ENCODE measurements at places on chromosomes 13 and 19.
A peak's percentile ranks its signal among the peaks of the same experiment; 100 is the strongest.

DNA sequence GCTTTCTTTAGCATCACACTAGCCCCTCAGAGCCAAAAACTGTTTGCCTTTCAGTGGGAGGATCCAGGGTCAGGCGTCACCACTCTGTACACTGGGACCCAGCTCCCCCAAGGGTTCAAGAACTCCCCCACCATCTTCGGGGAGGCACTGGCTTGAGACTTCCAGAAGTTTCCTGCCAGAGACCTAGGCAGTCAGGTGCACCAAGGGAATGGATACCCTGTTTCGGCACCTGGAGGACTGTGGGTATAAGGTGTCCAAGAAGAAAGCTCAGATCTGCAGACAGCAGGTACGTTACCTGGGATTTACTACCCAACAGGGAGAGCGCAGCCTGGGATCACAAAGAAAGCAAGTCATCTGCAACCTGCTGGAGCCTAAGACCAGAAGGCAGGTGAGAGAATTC is 603.0 kb downstream of the UQCRFS1 start:
- no peak for DNase-seq

DNA sequence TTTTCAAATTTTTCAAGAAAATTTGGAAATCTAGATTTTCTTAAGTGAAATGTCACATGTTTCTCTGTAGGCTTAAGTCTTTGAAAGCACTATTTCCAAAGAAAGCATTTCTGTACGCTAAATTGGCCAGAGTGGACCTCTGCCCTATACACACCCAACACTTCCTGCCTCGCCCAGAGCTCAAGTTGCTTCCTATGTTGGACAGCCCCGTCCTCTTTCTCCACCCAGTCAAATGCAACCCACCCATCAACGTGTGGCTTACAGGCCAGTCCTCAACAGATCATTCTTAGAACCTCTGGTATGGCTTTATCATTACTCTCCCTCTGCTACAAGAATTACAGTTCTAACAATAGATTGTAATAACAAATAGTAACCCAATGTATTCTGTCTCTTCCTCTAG is 24.2 kb downstream of the KLF12 start:
- no peak for DNase-seq

GRCh38 chr19:7868671-7869452 is 5.3 kb downstream of the PRR36 start:
- DNase-seq, result peak; percentile 80

DNA sequence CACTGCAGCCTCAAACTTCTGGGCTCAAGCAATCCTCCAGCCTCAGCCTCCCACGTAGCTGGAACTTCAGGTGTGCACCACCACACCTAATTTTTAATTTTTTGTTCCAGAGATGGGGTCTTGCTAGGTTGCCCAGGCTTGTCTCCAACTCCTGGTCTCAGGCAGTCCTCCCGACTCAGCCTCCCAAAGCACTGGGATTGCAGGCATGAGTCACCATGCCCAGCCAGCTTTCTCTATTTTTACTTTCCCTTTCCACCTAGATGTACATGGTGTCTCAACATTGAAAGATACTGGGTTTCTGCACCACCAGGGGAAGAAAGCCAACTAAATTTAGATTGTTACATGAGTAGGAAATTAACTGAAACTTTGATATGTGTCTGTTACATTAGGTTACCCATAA is 13.8 kb upstream of the ZNF846 start:
- DNase-seq, result no peak

- DNase-seq, result no peak
These were observed 37.2 kb downstream of the COL4A2 start for GRCh38 chr13:110344320-110344719.

GRCh38 chr13:49633710-49634109 is 5.4 kb downstream of the ARL11 start:
- no peak for DNase-seq

DNA sequence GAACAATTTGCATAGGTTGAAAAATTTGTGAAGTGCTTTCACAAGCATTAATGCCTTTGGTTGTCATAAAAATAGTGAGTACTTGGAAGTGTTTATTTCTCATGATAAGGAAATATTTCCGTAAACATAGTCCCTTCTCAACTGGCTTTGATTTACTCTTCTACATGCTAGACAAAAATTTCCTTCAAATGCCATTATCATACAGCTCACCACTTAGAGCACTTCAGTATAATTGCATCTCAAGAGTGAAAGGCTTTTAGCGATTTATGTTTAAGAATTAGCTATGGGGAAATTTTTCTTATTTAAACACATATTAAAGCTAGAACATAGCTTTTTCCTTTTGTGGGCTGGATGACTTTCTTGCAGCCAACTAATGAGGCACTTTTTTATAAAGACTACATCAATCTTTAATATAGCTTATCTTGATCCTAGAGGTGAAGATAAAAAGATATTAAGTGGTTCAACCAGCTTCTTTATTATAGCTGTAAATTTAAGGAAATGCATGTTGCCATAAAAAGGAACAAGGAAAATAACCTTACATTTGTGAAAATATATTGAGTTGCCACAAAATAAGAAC is 656.8 kb downstream of the SLITRK6 start:
- no peak for DNase-seq

DNA sequence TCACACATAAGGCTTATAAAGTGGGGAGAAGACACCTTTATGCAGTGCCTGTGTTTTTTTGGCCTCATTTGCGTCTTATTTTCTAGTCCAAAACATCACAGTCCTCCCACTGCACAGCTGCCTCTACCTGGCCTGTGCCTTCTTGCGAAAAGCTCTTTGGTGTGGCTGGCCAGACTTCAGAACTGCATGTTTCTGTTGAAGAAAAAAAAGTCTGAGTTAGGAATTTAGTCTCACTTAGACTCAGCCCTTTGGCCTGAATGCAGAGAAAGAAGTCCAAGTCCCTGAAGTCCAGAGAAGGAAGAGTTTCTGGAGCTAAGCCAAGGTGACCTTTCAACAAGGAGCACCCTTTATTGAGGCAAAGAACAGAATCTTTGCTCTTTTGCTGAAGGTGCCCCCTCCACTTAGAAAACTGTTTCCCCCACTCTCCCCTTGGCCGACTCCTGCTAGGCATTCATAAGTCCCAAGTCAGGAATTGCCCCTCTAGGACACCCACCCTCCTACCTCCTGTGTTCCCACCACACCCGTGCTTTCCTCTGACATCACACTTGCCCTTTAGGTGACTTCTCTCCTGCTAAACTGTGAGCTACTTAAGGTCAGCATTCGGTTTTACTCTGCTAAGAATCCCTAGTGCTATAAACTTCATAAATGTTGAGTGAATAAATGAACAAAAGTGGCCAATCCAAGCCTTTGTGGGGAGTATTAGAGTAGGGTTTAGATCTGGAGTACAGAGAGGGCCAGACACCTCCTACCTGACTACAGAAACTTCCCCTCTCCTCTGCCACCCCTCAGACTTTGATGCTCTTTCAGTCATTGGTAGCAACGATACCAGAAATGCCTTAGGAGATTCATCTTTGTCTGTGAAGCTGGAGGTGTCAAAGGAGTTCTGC is 226.8 kb downstream of the LACC1 start:
- peak; percentile 14 for DNase-seq

DNA sequence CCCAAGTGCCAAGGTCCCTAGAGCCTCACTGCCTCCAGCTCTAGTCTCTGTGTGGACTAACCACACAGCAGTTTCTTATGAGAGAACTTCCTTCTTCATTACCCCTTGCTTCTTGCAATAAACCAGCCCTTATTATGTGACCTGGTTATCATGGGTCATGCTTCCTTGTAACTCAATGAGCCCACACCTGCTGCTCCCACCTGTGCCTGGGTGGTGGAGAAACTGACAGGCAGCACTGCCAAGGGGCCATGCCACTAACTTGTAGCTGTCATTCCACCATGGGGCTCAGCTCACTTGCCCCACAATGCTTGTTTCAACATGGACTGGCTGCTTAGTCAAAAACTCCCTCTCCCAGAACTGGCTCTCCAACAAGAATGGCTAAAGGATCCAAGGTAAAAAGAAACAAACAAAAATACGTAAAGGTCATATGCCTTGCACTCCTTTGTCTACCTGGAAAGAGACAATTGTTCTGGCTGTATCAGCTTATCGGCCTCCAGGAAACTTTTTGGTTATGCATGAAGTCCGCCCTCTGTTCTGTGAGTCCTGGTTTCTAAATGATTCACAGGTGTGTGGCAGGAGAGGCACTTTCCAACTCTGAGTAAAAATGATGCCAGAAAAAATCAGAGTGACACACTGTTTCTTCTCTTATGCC is 446.4 kb downstream of the COG6 start:
- DNase-seq, result no peak

GRCh38 chr13:64704121-64704649 is 2526.0 kb downstream of the PCDH9 start:
- DNase-seq, result no peak

- peak; percentile 44 for DNase-seq
These were observed 106.1 kb downstream of the DHRS12 start for GRCh38 chr13:51697855-51698254.

GRCh38 chr19:51660975-51661600 is 14.5 kb upstream of the SIGLEC14 start:
- DNase-seq, result peak; percentile 91

DNA sequence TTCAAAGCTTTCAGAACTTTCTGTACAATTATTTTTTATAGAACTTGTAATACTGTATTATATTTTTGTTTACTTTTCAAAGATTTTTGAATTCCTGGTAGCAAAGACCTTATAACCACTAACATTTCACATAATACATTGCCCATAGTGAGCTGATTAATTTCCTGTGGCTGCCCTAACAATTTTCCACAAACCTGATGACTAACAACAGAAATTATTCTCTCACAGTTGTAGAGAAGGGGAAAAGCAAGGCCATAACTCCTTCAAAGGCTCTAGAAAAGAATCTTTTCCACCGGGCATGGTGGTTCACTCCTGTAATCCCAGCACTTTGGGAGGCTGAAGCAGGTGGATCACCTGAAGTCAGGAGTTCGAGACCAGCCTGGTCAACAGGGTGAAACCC is 19.1 kb downstream of the KLF12 start:
- peak; percentile 68 for DNase-seq

GRCh38 chr13:81139987-81140386 is 799.1 kb upstream of the SPRY2 start:
- DNase-seq, result no peak

- no peak for DNase-seq
These were observed 37.8 kb downstream of the KLF5 start for GRCh38 chr13:73096638-73097037.

GRCh38 chr19:392375-392970 is 16.5 kb downstream of the C2CD4C start:
- peak; percentile 18 for DNase-seq

GRCh38 chr19:55611300-55611982 is 6.0 kb downstream of the ZNF865 start:
- DNase-seq, result no peak

DNA sequence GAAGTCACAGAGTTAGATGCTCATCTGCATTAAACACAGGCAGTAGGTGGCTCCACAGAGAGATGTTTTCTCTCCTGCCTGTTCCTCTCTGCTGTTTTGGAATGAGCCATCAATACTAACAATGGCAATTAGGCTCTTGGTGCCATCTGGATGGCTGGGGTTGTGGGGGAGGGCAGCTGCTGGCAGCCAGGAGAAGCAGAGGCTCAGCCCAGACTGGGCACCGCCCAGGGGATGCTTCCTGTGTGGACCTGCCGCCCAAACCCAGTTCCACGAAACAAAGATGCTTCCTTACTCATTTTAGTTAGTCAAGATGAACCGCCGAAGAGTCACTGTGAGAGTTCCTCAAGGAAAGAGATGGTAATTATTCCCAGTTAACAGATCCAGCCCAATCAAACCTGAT is 50.8 kb upstream of the PCDH8 start:
- no peak for DNase-seq

- DNase-seq, result peak; percentile 93
These were observed at the start of gene CNN2 for GRCh38 chr19:1025960-1026782. Gene CNN2, plus strand, starts transcription at chr19:1026608. Its CDS starts 54 bp downstream, at chr19:1026662.

DNA sequence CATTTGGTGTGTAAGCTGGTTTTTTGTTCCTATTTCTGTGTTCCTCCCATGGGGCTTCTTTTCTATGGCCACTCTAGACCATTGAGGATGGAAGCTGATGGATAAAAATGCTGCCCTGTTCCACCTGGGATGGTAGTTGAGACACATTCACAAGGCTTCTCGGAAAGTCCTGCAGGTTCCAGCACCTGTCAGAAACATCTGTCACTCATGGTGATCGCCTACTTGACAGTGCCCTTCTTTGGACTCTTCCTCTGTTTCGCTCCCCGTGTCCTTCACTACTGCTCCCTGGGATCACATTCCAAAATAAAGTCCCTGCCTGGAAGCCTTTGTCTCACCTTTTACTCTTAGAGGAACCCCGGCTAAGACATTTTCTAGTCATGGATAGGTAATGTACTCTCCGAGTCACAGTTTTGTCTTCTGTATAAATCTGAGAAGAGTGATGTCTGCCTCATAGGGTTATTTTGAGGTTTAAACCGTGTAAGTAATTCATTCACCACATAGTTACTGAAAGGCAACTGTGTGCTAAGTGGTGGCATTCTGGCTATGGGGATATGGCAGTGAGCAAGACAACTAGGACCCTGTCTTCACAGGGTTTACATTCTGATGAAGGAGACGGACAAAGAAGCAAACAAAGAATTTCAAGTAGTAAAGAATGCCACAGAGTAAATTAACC is 21.0 kb downstream of the UBAC2 start:
- DNase-seq, result no peak

- DNase-seq, result peak; percentile 6
These were observed 829 bp downstream of the KCNC3 start for GRCh38 chr19:50328224-50328872.

GRCh38 chr19:19746286-19747213 is 13.6 kb upstream of the ZNF14 start:
- no peak for DNase-seq

GRCh38 chr13:97240788-97241734 is 18.9 kb downstream of the MBNL2 start:
- no peak for DNase-seq

GRCh38 chr19:50413096-50413495 is 5.6 kb upstream of the SPIB start:
- no peak for DNase-seq

DNA sequence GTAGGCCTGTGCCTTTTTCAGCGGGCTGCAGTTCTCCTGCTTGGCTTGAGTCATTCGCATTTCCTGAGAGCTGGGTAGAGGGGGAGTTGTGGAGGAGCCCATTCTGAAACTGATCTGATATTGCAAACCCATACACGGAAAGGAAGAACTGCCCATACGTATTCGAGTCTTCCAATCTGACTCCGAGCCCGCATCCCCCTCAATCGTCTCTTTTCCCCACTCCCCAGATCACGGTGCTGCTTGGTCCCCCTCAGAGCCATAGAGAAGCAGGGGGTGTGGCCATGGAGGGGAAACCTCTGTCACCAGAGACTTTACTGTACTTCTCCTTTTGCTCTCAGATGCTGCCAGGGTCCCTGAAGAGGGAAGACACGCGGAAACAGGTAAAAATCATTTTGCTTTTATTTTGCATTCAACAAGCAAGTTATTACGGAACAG is at the start of gene CD22:
Gene CD22 (plus strand): TSS at position 337 of the 435 bp plus-strand sequence. CDS start 2,854 bp downstream, outside the sequence.
- DNase-seq, result no peak

DNA sequence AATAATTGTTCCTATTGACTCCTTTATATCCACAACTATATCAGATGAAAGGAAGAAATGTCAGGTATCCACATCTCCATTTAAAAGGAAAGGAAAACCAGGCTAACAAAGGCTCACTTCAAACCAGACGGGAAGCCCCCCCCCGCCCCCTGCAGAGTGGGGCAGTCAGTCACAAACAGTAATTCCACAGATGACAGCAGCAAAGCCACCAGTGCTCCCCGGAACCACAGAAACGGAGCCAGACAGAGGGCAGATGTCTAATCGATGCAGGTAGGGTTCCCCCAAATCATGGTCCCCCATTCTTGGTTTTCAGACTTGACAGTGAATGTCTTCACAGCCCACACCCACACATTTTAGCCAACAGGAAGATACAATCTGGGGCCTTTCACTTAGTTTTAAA is 100.8 kb downstream of the STK24 start:
- no peak for DNase-seq

All from adipocyte (in vitro differentiated cells).